GM04503 (cell line): ENCODE measurements at places on chromosomes 7 and 10.

DNA sequence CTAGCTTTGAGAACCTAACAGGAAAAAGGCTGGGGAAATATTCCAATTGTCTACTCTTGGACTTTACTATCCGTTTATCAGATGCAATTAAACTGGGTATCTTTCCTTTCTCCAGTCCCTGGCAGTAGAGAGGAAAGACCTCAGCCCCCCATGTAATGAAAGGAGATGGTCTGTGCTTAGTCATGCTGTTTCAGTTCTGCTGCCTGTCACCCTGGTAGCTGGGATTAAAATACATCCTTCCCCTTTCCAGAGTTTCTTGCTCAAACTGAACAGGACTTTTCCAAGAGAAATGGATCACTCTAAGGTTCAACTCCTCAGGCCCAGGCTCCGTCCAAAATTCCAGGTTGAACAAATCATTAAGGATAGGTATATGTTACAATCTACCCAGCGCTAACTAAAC, 202.9 kb downstream of the PTEN start:
- DNase-seq: no peak

DNA sequence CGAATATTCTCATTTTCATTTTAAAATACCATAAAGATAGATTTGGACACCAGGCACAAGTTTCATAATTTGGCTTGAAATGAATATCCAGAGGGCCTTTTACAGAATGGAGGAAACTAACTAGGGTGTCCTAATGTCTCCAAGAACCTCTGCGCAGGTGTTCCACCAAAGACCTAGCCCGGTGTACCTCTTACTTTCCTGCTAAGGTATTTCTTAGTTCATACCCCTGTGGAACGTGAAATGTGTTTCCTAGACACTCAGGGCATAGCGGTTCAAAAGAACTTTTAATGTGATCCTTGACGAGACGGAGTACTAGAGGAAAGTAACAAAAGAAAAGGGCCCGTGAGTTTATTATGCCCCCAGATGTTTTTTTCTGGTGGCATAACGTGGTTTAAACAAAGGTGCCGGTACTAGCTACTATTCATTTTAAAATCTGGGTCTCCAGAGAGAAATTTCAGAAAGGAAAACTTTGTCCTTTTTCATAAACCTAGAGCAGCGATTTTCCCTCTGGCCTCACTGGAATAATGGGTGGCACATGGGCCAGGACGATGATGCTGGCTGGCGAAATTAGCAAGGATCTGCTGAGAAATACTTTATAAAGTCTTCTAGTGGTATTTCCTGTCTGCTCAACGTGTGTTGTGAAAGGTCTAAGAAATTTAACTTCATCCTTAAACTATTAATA, 1.4 kb downstream of the APBB1IP start:
- DNase-seq: no peak

DNA sequence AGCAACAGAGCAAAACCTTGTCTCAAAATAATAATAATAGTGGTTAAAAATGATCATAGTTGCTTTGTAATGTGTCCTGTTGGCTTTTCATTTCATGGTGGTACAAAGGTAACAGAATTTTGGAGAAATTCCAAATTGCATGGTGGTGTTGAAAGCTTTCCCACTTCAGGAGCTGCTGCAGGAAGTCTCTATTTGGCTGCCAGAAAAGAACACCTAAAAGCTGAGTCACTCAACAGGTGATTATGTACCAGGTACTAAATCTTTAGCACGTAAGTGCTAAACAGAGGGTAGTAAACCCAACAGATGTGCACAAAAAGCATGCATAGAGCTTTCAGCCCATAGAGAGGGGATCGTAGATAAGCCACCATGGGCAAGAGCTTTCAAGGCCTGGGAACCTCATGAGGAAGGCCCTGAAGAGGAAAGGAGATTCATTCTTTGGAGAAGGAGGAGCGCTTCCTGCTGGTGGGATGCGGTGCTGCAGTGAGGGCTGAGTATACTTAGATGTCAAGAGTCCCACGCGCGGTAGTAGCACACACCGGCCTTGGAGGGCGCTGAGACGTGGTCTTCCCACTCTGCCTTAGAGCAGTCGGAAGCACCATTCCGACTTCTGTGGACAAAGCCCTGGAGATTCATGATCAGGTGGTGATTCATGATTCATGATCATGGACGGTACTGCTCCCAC, 118.7 kb downstream of the RALA start:
- DNase-seq: no peak

GRCh38 chr10:112981553-112981952, 31.5 kb downstream of the TCF7L2 start:
- no peak for DNase-seq

GRCh38 chr10:74977913-74978847, 133.3 kb upstream of the SAMD8 start:
- DNase-seq: no peak

- no peak for DNase-seq
These were observed 36.6 kb upstream of the FMC1 start for GRCh38 chr7:139304517-139304916.

GRCh38 chr10:64659311-64659710, 1138.1 kb downstream of the REEP3 start:
- DNase-seq: no peak

DNA sequence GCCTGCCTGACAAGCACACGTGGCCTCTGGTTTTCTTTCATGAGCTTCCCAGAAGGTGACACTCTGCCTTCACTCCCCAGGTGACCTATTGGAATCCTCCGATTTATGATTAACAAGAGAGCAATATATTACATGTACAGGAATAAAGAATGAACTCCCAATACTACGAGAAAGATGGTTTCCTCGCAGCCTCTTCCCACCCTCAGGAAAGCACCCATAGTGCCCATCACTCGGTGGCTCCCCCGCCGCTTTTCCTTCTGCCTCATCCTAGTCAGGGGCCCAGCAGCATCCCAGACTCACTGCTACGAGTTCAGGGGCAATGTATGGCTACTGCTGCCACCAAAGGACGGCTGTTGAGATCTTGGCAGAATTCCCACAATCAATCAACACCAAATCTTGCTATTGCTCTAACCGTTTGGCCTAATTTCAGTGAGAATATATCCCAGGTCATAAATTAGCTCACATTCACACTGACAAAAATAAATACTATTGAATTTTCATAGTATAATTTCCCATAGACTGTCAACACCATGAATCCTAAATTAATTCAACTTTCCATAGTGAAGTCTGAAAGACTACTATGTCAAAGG, 196.3 kb downstream of the TNS3 start:
- no peak for DNase-seq
